Activated naive CD8-positive, alpha-beta T cell treated with anti-CD3 and anti-CD28 coated beads, Interleukin-2, amount 10 ng/mL, durations not matched to agents 7 days and 5 days (primary cell): ENCODE measurements at places on chromosomes 5 and 9. TPM values are rescaled to one million over a fixed set of nuclear protein-coding genes. Genes with fewer than 3 reads are reported as not detected.

The ZDHHC11 gene
- 10.2 TPM for total RNA-seq

The CFAP77 gene
- not detected for total RNA-seq

- no peaks in the 10 kb centered on the region for H3K4me1 ChIP-seq
- H3K27me3 ChIP-seq, result no peaks in the 10 kb centered on the region
- no peak overlapping the region for H3K4me3 ChIP-seq
- H3K27ac ChIP-seq, result no peak overlapping the region
- no peaks in the 10 kb centered on the region for H3K36me3 ChIP-seq
These were observed 552.2 kb upstream of the RIOK2 start for GRCh38 chr5:97735209-97735608.

The CMBL gene
- total RNA-seq, result 2.4 TPM

The ANKRD31 gene
- 0.58 TPM for total RNA-seq

The LCN9 gene
- not detected for total RNA-seq

- no peaks in the 10 kb centered on the region for H3K4me1 ChIP-seq
- DNase-seq, result no peak
- H3K4me3 ChIP-seq, result no peak overlapping the region
- H3K27ac ChIP-seq, result no peak overlapping the region
- no peaks in the 10 kb centered on the region for H3K36me3 ChIP-seq
These were observed 14.5 kb downstream of the PALM2AKAP2 start for GRCh38 chr9:109794361-109795012.

GRCh38 chr9:1505489-1505888 lies 455.3 kb downstream of the DMRT2 start:
- H3K4me1 ChIP-seq, result no peaks in the 10 kb centered on the region
- DNase-seq, result no peak
- no peak overlapping the region for H3K4me3 ChIP-seq
